ENCODE measurements at places on chromosomes 16 and 17.

DNA sequence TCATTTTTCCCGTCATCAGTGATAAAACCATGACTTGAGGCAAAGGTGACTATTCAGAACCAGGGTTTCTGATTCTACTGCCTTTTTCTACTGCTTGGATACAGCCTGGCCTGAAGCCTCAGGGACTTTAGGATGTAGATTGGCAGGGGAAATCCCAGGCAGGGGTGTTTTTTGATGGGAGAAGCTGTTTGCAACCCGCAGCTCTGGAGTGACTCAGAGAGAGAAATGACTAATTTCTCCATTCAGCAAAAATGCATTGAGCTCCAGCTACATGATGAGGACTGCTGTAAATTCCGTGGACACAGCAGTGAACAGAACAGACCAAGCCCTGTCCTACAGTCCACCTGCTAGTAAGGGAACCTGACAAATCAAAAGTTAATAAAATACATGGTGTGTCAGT, 560.6 kb downstream of the CDH13 start:
- no peak for DNase-seq

- DNase-seq, result no peak
Measured at GRCh38 chr17:7224110-7224509, 4.4 kb downstream of the ACADVL start.

DNA sequence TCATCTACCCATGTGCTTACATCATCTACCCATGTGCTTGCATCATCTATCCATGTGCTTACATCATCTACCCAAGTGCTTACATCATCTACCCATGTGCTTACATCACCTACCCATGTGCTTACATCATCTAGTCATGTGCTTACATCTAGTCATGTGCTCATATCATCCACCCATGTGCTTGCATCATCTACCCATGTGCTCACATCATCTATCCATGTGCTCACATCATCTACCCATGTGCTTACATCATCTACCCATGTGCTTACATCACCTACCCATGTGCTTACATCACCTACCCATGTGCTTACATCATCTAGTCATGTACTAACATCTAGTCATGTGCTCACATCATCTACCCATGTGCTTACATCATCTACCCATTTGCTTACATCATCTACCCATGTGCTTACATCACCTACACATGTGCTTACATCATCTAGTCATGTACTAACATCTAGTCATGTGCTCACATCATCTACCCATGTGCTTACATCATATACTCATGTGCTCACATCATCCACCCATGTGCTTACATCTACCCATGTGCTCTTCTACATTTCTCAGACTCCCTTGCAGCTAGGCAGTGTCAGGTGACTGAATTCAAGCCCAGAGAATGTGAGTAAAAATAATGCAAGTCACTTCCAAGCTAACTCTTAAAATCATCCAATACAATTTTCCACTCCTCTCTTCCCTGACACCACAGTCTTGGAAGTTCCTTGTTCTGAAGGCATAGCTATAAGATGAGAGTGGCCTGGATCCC, 196.8 kb downstream of the CBLN1 start:
- DNase-seq, result no peak

DNA sequence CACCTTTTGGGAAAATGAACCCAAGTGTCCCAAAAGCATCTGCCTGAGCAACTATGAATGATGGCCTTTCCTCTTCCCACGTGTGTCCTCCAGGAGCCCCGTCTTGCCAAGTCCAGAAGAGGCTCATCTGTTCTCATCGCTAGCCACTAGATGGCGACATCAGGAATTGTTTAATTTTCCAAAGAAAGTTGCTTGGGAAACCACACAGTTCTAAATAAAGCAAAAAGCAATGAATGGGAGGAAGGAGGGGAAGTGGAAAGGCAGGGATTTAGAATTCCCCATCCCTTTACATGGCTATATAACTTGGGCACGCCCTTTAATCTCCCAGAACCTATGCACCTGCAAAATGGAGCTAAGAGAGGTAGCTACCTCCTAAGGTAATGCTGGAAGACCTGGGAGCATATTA, 9.0 kb upstream of the CDH5 start:
- DNase-seq, result peak; percentile 38

DNA sequence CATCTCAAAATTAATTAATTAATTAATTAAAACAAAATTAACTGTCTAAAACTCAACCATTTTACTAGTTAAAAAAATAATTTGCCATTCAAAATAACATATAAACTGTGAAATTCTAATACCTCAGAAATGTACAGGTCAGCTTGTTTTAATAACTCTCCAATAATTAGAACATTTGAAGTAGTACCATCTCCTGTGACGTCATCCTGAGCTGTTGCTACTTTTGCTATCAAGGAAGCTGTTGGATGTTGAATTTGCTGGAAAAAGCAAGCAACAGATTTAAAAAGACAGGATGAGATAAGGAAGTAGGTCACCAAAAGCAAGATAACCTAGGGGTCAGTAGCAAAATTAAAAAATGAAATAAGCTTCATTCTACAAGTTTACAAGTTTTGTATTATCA, 2.8 kb downstream of the CCT6B start:
- no peak for DNase-seq

- no peak for DNase-seq
Measured at GRCh38 chr16:65574326-65574966, 452.6 kb upstream of the CDH11 start.

GRCh38 chr16:56657555-56658326, at the start of gene MT1F:
MT1F (plus strand) TSS chr16:56657959; CDS start chr16:56658059, 100 bp downstream.
- peak; percentile 38 for DNase-seq

GRCh38 chr17:72616447-72616846, 476.0 kb downstream of the SLC39A11 start:
- DNase-seq, result no peak

DNA sequence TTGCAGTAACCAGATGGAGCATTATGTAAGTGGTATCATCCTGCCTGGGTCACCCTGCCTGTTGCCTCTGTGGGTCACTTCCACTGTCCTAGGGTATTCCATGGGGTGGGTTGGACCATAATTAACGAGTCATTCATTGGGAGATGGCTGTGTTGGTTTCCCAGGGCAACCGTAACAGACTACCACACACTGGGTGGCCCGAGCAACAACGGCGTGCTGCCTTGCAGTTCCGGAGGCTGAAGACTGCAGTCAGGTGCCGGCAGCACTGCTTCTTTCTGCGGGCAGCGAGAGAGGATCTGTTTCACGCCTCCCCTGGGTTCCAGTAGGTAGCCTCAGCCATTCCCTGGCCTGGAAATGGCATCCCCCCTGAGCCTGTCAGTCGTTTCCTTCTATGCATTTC, 28.9 kb upstream of the CMIP start:
- no peak for DNase-seq

DNA sequence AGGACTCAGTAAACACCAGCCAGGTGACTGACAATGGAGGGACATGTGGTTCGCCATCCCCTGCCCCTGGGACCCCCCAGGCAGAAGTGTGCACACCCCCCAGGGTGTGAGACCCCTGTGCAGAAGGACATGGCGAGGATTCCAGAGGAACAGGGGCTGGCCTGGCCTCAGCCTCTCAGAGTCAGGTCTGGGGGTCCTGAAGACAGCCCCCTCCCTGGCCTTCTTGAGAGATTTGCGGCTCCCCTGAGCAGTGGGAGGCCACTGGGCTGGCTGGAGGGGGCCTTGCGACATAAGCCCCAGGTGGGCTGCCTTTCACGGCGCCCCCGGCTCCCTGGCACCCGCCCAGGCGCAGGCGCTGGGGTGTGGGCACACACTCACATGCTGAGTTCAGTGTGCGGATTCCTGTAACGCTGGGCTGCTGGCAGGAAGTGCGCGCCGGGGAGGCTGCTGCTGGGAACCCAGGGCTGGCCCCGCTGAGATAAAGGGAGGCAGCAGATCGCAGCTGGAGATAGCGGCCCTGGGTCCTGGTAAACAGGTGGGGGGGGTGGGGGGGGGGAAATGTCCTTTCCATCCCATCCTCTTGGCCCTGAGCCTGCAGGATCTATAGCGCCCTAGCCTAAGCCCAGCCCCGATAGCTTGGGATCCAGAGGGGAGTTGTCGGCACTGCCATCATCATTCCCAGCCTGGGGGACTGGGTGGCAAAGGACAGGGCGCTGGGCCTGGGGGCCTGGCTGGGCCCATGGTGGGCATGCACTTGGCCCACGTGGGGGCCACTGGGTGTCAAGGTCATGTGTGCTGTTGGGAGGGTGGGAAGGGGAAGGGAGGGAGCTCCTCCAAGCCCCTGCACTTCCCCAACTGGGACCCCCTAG, 27.1 kb downstream of the TMEM235 start:
- no peak for DNase-seq

DNA sequence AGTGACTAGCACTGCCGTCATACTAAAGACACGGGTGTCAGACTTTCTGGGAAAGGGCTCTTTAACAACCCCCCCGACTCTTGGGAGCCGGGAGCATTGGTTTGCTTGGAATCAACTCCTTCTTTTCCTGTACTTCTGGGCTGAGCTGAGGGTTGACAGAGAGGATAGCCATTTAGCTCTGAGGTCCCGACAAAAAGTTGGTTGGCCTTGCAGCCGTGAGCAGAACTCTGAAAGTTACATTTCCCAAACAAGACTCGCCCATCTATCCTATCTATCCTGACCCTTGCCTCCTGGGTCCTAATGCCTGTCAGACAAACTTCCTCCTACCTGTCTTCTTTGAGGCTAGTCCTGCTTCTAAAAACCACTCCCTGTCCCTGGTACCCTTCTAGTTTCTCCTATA, 460.8 kb upstream of the TOM1L1 start:
- DNase-seq, result no peak

DNA sequence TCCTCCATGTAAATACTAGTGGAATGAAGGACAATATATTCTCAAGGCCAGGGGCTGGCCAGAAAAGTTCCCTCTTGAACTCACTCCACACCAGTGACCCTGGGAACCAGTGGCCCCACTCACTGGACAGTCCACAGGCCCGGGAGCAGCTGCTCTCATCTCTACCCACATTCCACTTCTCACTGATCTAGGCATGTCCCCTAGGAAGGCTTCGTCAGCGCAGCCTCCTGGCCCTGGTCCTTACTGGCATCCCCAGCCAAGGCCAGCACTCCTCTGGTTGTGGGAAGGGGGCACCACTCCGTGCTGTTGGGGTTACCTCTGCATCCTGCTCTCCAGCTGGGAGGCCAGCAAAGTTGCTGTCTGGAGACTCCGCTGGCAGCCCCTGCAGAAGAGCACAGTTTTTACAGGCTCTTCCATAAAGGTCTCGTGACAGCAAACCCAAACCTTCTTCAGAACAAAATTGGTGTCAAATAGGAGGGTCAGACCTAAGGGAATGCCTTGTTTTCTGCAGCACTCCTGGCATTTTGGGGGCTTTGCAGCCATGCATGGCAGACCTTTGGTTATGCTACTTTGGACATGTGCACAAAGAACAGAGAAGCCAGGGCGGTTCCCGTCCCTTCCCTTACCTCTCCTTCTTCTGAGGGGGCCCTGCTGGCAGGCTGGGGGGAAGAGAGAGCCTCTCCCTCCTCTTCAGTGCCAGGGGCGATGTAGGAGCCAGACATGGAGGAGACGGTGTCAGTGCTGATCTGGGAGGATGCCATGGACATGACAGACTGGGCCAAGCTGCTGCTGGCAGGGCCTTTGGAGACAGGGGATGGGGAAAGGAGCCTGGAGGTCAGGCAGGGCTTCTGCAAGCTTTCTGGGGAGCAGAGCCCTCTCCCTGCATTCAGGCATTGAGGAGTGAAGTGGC, 14.1 kb upstream of the FOXJ1 start:
- DNase-seq, result no peak

GRCh38 chr17:39151943-39152818, 744 bp upstream of the PLXDC1 start:
- no peak for DNase-seq

DNA sequence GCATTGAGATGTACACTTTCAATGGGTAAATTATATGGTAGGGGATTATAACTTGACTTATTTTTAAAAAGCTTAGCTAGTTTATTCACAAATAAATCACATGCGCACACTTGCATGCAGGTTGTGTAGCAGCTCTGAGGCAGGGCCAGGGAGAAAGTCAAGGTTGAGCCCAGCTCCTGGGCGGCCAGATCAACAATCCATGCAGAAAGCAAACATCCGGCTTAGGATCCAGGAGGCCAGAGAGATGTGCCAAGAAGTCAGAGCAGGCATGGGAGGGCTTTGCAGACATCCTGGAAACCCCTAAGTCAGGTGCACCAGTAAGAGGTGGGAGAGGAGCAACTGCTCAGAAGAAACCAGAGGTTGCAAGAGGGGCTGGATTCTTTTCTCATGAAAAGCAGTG, 186.5 kb downstream of the AXIN2 start:
- no peak for DNase-seq

- DNase-seq, result no peak
Measured at GRCh38 chr17:512926-513325, 160.3 kb upstream of the RPH3AL start.

GRCh38 chr17:38693700-38694329, 11.3 kb upstream of the MLLT6 start:
- no peak for DNase-seq

GRCh38 chr16:12250578-12250977, 274.0 kb downstream of the SNX29 start:
- no peak for DNase-seq

DNA sequence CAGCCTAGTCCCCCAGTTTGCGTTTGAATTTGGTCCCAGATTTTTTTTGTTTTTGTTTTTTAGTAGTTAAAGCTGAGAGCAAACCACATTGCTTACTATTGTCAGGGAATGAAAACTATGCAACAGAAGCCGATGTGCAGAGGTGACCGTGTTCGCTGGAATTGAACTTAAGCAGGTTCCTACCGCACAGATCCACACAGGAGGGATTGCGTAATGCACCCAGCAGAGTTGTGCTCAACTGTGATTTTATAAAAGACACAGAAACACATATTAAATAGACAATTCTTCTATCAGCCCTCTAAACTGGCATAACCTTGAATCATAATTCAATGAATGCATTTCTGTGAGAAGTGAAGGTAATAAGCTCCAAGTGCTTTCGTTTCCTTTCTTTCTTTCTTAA, 443.0 kb downstream of the WWOX start:
- DNase-seq, result no peak

DNA sequence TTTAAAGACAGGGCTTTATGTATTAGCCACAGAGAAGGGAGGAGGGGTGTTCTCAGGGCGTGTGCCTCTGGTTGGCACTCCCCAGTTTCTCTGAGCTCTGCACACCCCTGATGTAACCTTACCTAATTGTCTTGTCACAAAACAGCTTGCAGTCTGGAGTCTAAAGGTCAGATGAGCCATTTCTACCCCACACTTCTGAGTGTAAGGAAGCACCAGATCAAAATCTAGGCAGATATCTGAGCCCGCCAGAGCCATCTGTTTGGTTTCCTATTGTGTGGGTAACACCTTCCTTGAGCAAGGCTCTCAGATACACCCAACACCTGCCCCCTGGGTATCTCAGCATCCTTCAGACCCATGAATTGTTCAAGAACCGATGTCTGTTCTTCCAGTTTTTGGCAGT, 15.5 kb downstream of the CDH1 start:
- DNase-seq, result no peak

DNA sequence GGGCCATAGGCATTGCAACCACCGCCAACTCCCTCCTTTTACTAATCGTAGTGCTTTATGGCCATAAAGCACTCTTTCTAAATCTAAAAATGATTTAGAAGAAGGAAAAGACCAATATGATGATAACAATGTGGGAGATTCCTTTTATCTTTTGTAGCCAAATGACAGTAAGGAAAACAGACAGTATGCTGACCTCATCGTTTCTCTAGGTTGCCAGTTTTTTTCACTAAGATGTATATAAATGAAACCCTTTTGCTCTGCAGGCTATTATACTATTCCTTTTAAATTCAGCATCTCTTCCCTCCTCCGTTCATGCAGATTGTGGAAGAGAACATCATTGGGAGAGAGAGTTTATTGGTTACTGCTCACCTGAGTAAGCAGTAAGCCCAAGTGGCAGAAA, 25.3 kb downstream of the OTOA start:
- DNase-seq, result no peak
